ENCODE measurements at places on chromosomes 13 and 19. TPM values are rescaled to one million over a fixed set of nuclear protein-coding genes. Genes with fewer than 3 reads are reported as not detected.

DNA sequence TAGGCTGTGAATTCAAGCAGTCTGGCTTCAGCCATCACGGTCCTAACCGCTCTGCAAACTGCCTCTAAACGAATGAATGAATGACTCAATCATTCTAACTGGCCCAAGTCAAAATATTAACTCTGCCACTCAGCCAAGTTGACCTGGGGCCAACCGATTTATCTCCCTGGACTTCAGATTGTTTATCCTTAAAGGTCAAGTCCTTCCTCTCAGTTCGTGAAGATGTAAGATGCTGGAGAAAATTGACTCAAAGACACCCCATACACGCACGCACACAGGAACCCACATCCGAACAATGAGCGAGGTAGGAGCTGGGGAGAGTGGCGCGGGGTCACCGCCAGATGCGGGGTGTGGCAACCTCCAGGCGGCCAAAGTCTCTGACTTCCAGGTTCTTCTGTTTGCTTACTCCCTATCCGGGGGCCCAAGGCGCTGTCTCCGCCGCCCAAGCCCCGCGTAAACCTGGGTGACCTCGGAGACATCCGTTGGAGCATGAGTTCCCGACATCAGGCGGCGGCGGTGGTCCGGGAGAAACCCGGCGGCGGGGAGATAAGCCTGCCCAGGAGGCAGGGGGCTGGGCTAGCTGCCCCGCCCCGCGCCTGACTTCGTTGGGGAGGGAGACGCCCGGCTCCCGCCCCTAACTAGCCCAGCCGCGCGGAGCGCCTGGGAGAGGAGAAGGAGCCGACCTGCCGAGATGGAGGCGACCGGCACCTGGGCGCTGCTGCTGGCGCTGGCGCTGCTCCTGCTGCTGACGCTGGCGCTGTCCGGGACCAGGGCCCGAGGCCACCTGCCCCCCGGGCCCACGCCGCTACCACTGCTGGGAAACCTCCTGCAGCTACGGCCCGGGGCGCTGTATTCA is at the start of gene CYP2S1:
TSS of gene CYP2S1 (plus strand) at position 646 of the 856 bp plus-strand sequence. CDS start at position 692, 46 bp downstream.
- no peaks in the 10 kb centered on the region for H3K4me1 ChIP-seq
- no peaks in the 10 kb centered on the region for H3K27me3 ChIP-seq
- H3K27ac ChIP-seq, result no peak within 1 kb of the TSS
- DNase-seq, result no peak
- H3K4me3 ChIP-seq, result peak within 1 kb of the TSS; percentile 27

- H3K27me3 ChIP-seq, result peaks cover 48% of the 10 kb centered on the region
- DNase-seq, result no peak
- peaks cover 27% of the 10 kb centered on the region for H3K4me1 ChIP-seq
Measured at GRCh38 chr13:20190076-20190475, 2.7 kb downstream of the GJB2 start.

GRCh38 chr19:33437821-33438671 is 64.5 kb downstream of the CEBPG start:
- H3K27me3 ChIP-seq, result no peaks in the 10 kb centered on the region
- no peak overlapping the region for H3K4me3 ChIP-seq
- no peaks in the 10 kb centered on the region for H3K4me1 ChIP-seq
- H3K27ac ChIP-seq, result no peak overlapping the region
- H3K36me3 ChIP-seq, result peaks cover 3% of the 10 kb centered on the region

DNA sequence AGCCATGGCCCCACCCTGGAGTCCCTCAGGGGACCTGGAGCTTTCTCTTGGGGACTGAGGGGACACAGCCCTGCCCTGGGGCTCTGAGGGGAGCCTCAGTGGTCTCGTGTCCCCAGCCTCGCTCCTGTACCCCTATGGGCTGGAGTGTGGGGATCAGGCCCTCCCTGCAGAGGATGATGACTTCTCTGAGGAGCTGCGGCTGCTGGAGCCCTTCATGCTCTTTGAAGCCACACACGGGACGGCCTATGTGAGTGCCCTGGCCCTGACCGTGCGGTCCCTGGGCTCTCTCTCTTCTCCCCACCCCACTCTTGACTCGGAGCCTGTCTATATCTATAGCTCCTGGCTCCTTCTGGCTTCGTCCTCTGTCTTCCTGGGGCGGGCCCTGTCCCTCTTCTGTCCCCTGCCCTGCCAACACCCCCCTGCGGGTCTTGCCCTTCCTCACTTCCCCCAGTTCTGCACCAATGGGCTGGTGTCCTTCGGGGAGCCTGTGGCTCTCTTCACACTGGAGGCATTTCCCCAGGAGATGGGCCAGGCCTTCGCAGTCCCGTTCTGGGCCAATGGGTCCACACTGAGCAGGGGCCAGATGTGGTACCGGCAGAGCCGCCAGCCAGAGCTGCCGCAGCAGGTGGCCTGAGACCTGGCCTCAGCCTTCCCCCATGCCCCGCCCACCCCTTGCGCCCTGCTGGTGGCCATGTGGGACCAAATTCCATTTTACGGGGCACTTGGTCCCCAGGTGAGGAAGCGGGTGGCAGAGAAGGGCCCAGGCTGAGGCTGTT is 33.1 kb downstream of the HPN start:
- DNase-seq, result no peak
- H3K27me3 ChIP-seq, result peaks cover 9% of the 10 kb centered on the region
- no peaks in the 10 kb centered on the region for H3K4me1 ChIP-seq
- H3K4me3 ChIP-seq, result no peak overlapping the region
- H3K36me3 ChIP-seq, result no peaks in the 10 kb centered on the region

- no peaks in the 10 kb centered on the region for H3K36me3 ChIP-seq
- peaks cover 2% of the 10 kb centered on the region for H3K27me3 ChIP-seq
- no peak for DNase-seq
- no peak within 1 kb of the TSS for H3K27ac ChIP-seq
- H3K4me3 ChIP-seq, result no peak within 1 kb of the TSS
Measured at GRCh38 chr19:35513628-35514281, at the start of gene DMKN. Gene DMKN, minus strand, starts transcription at chr19:35513649. Its CDS starts 174 bp downstream, at chr19:35513475.

GRCh38 chr19:11373885-11374432 is 507 bp upstream of the SWSAP1 start:
- peaks cover 38% of the 10 kb centered on the region for H3K4me1 ChIP-seq
- H3K27ac ChIP-seq, result peak overlapping the region; percentile 95
- no peak for DNase-seq
- H3K4me3 ChIP-seq, result peak overlapping the region; percentile 76

DNA sequence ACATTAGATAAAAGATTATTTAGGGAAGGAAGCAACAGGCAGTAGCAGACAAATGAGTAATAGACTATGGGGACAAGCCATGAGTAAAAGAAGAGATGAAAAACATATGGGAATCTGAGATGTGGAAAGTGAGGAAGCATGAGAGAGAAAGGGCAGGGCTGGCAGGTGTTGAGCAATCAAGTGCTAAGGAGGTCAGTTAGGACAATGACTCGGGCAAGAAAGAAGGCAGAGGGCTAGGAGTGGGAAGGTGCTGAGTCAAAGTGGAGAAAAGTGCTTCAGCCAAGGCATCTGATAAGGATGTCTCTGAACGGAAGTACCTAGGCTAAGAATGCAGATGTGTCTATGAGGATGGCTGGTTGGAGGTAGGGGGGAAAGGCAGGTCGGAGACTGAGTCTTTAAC is 291.9 kb upstream of the HTR2A start:
- no peaks in the 10 kb centered on the region for H3K4me1 ChIP-seq
- no peak overlapping the region for H3K27ac ChIP-seq
- H3K27me3 ChIP-seq, result no peaks in the 10 kb centered on the region
- DNase-seq, result no peak
- no peaks in the 10 kb centered on the region for H3K36me3 ChIP-seq

GRCh38 chr19:953445-954271 is 27.8 kb downstream of the ARID3A start:
- H3K4me3 ChIP-seq, result no peak overlapping the region
- no peaks in the 10 kb centered on the region for H3K36me3 ChIP-seq
- no peak for DNase-seq
- H3K4me1 ChIP-seq, result peaks cover 28% of the 10 kb centered on the region

DNA sequence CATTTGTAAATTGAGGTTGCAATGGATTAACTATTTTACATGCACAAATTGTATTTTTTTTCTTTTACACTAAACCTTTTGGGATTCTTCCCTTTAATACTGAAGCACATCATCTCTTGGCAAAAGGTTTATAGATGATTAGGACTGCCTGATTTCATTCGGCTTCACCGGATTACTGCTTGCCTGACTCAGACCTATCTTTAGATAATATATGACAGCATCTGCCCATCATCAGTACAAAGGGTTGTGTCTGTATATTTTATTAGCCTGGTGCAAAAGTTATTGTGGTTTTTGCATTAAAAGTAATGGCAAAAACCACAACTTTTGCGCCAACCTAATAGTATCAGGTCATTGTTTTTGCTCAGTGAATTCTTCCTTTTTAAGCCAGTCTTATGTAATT is 316.2 kb upstream of the HTR2A start:
- H3K36me3 ChIP-seq, result no peaks in the 10 kb centered on the region
- H3K27me3 ChIP-seq, result no peaks in the 10 kb centered on the region
- no peak overlapping the region for H3K4me3 ChIP-seq
- DNase-seq, result no peak
- no peaks in the 10 kb centered on the region for H3K4me1 ChIP-seq
- H3K27ac ChIP-seq, result no peak overlapping the region

- peak overlapping the region; percentile 10 for H3K27ac ChIP-seq
- peaks cover 8% of the 10 kb centered on the region for H3K36me3 ChIP-seq
- no peaks in the 10 kb centered on the region for H3K27me3 ChIP-seq
- peaks cover 3% of the 10 kb centered on the region for H3K4me1 ChIP-seq
Measured at GRCh38 chr13:77184455-77184854, 142.4 kb downstream of the MYCBP2 start.

GRCh38 chr13:45370922-45371406 is 30.0 kb upstream of the TPT1 start:
- no peak overlapping the region for H3K27ac ChIP-seq
- H3K4me3 ChIP-seq, result no peak overlapping the region
- H3K4me1 ChIP-seq, result peaks cover 32% of the 10 kb centered on the region

DNA sequence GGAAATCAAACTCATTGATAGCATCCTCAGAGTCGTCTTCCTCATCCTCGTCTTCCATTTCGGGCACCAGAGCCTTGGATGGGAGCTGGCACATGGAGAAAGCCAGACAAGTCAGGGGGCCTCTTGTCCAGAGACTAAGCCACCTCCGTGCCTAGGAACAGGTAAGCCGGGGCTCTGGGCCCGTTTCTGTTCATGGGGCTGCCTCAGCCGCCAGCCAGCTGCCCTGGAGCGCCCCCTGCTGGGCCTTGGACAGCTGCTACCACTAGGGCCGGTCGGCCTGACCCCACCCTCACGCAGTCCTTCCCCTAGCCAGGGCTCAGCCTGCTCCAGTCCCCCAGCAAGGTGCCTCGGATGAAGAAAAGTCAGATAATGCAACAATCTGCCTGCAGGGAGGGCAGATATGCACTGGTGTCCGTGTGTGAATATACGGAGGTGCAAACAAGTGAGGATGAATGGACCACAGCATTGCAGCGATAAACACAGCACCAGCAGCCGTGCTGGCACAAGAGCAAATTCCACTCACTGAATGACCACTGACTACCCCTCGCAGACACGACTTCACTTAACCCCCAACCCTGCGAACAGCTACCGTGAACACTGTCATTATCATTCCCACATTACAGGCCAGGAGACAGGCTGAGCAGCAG is 11.9 kb upstream of the PRKD2 start:
- H3K27me3 ChIP-seq, result no peaks in the 10 kb centered on the region
- H3K36me3 ChIP-seq, result peaks cover 98% of the 10 kb centered on the region
- no peak overlapping the region for H3K4me3 ChIP-seq
- peak; percentile 61 for DNase-seq
- peaks cover 13% of the 10 kb centered on the region for H3K4me1 ChIP-seq

DNA sequence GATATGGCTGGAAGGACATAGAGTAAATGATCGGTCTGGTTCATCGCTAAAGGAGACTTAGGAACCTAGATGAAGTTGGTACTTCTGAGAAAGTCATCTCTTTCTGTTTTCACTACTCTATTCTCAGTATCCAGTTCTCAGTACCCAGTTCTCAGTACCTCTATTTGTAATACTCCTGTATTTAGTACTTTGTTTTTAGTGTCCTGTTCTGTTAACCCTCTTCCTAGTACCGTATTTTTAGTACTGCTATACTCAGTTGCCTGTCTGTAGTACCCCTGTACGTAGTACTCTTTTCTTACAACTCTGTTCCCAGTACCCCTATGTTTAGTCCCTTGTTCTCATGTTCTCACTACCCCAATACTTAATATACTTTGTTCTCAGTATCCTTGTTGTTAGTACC is 1.2 kb downstream of the RFXAP start:
- no peak overlapping the region for H3K27ac ChIP-seq
- no peaks in the 10 kb centered on the region for H3K27me3 ChIP-seq
- no peak for DNase-seq
- H3K4me3 ChIP-seq, result peak overlapping the region; percentile 94
- peaks cover 25% of the 10 kb centered on the region for H3K4me1 ChIP-seq
- H3K36me3 ChIP-seq, result no peaks in the 10 kb centered on the region

DNA sequence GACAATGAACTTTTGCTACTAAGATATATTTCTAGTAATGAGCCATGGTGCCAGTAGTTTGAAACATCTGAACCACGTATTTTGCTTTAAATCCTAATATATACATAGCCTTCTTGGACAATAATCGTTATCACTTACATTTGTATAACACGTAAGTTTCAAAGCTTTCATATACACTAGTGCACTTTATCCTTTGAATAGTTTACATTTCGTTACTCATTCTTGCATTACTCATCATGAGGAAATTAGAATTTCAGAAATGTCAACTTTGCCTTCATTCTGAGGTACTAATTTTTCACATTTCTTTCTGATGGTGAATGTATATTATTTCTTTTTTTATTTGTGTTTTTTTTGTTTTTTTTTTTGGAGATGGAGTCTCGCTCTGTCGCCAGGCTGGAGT is 5.8 kb downstream of the KBTBD7 start:
- H3K4me3 ChIP-seq, result no peak overlapping the region
- no peak for DNase-seq
- no peaks in the 10 kb centered on the region for H3K36me3 ChIP-seq
- no peak overlapping the region for H3K27ac ChIP-seq
- H3K4me1 ChIP-seq, result peaks cover 7% of the 10 kb centered on the region
- H3K27me3 ChIP-seq, result no peaks in the 10 kb centered on the region

- DNase-seq, result no peak
- no peak overlapping the region for H3K27ac ChIP-seq
- no peaks in the 10 kb centered on the region for H3K4me1 ChIP-seq
- peaks cover 39% of the 10 kb centered on the region for H3K36me3 ChIP-seq
Measured at GRCh38 chr13:25249001-25249543, 38.2 kb downstream of the MTMR6 start.

DNA sequence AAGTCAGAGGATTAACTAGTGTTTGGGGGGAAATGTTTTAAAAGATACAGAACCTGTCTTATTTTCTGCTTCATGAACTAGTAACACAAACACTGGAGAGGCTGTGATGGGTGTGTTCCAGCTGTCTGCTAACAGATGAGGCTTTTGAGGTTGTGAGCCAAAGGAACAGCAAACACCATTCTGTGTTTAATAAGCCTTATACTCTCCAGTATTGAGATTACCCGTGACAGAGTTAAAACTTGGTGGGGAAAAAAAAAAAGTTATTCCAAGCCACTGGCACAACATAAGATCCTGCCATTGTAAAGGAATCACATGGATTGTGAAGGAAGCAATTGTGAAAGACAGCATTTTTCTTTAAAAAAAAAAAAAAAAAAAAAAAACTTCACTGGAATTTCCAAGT is 48.4 kb downstream of the KCTD12 start:
- H3K27me3 ChIP-seq, result no peaks in the 10 kb centered on the region
- no peaks in the 10 kb centered on the region for H3K36me3 ChIP-seq
- H3K27ac ChIP-seq, result no peak overlapping the region
- no peak for DNase-seq
- H3K4me1 ChIP-seq, result no peaks in the 10 kb centered on the region

Gene ZNF829
- 7.2 TPM for total RNA-seq

Gene PRR22
- total RNA-seq, result 6.0 TPM

Gene EBI3
- 0.79 TPM for total RNA-seq

Gene VSTM1
- not detected for total RNA-seq

Gene LILRA6
- 0.13 TPM for total RNA-seq

Gene NECTIN2
- 1.1 TPM for total RNA-seq

Gene KIR3DL1
- 0.68 TPM for total RNA-seq

Gene ZNF254
- total RNA-seq, result 13.8 TPM

Gene ZNF225
- total RNA-seq, result 9.8 TPM

Gene NTN5
- 4.2 TPM for total RNA-seq

Data from T-cell (primary cell).